ENCODE measurements at places on chromosomes 13 and 19. TPM values are rescaled to one million over a fixed set of nuclear protein-coding genes. Genes with fewer than 3 reads are reported as not detected.

PHF11 gene
- total RNA-seq = 74.8 TPM

POU4F1 gene
- total RNA-seq = 0.11 TPM

RAB3D gene
- total RNA-seq = 7.4 TPM

CCL25 gene
- 0.23 TPM for total RNA-seq

OR10H1 gene
- total RNA-seq = not detected

F7 gene
- total RNA-seq = not detected

ZNF543 gene
- total RNA-seq = 7.5 TPM
